ENCODE measurements at places on chromosomes 16 and 17.
A peak's percentile ranks its signal among the peaks of the same experiment; 100 is the strongest.

- DNase-seq = no peak
Observed at GRCh38 chr16:85639529-85640253, 26.6 kb downstream of the GSE1 start.

DNA sequence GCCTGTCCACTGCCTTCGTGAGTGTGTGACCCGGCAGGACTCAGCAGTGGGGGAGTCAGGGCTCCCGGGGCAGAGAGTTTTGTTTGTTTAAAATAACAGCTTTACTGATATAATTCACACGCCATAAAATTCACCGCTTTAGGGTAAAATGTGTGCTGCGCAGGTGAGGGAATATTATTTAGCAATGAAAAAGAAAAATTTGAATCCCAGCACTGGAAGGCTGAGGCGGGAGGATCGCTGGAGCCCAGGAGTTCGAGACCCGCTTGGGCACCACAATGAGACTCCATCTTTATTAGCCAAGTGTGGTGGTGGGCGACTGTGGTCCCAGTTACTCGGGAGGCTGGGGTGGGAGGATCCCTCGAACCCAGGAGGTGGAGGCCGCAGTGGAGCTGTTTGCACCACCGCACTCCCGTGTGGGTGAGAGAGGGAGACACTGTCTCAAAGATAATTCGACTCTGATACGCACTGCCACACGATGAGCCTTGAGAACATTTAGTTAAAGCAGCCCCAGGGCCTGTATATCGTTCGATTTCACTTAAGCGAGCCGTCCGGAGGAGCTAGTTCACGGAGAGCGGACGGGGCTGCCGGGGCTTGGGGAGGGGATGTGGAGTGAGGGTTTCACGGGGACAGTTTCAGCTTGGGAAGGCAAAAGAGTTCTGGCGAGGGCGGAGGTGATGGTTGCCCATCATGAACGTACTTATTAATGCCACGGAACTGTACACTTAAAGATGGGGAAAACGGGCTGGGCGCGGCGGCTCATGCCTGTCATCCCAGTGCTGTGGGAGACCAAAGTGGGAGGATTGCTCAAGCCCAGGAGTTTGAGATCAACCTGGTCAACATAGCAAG lies 10.2 kb downstream of the TELO2 start:
- no peak for DNase-seq

- DNase-seq = no peak
Observed at GRCh38 chr16:88208112-88208511, 174.6 kb upstream of the ZNF469 start.

GRCh38 chr17:56913867-56914580 lies at the start of gene TRIM25:
TRIM25 (minus strand) TSS chr17:56914049; CDS start chr17:56913988, 61 bp downstream.
- DNase-seq = peak; percentile 96

GRCh38 chr16:10878328-10878643 lies 1.3 kb downstream of the CIITA start:
- DNase-seq = no peak

All from ureter (tissue), 1 donor.